M059J (cell line): ENCODE measurements at places on chromosomes 16 and 17. TPM values are rescaled to one million over a fixed set of nuclear protein-coding genes. Genes with fewer than 3 reads are reported as not detected.

C17orf100 gene
- total RNA-seq, result 0.62 and 1.6 TPM in 2 replicates

GRCh38 chr17:16926061-16926511 lies 45.8 kb downstream of the TNFRSF13B start:
- DNase-seq, result no peak

NUPR1 gene
- total RNA-seq, result 1.1 and 3.5 TPM in 2 replicates

PRSS53 gene
- total RNA-seq, result 2.5 and 2.7 TPM in 2 replicates

- DNase-seq, result peak; percentile 15
Measured at GRCh38 chr17:67998466-67998865, 2.2 kb upstream of the C17orf58 start.

DNA sequence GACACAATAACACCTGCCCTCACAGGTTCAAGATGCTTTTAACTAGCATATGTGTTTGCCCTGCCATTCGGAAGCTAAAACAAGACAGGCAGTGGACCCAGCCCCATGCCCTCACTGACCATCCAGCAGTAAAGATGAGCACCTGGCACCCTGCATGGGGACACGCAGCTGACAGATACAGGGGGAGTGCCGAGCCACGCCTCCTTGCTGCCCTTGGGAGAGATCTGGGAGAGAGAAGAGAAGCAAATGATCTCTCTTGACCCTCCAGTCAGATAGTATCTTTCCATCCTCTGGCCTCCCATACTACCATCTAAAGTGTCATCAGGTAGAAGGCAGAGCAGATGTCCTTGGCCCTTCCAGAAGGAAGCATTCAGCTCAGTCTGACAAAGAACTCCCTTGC lies 40.6 kb upstream of the MYOCD start:
- DNase-seq, result no peak

KDM6B gene
- 0.59 and 3.2 TPM in 2 replicates for total RNA-seq

DNA sequence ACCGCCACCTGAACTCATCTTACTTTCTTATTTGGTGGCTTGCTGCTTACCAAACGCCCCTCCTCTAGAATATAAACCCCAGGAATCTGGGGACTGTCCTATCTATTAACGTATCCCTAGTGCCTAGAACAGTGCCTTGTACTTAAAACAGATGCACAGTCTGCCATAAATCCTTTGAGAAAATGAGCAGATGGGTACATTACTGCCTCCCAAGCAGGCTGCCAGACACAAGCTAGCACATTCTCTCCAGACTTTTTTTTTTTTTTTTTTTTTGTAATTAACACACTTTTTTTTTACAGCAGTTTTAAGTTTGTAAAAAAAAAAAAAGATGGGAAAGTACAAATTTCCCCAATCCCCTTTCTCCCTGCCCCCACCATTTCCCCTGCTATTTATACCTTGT lies 57.3 kb upstream of the RPL38 start:
- no peak for DNase-seq

SPN gene
- 1.1 and 1.8 TPM in 2 replicates for total RNA-seq

- DNase-seq, result peak; percentile 75
Measured at GRCh38 chr16:29820271-29820701, at the start of gene MVP. Gene MVP, plus strand, starts transcription at chr16:29820462. Its CDS starts 10,088 bp downstream, at chr16:29830550.

GRCh38 chr17:36209575-36209974 lies 1.3 kb upstream of the CCL4L2 start:
- DNase-seq, result no peak
